ENCODE measurements at places on chromosomes 1 and 21.
A peak's percentile ranks its signal among the peaks of the same experiment; 100 is the strongest.

DNA sequence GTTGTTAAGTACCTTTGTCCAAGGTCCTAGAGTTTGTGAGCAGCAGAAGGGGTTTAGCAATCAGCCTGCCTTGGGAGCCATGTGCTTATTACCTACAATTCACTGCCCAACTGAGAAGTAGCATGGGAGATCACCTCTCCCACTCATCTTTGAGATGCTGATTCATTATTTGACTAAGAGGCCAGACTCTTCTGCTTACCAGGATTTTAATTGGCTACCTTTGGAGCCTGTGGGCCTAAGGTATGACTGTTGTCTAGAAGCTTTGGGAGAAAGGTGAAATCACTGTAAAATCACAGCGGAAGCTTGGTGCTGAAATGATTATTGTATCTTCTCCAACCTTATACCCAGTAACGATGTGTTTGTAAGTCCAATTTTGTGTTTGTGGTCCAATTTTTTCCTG lies 213.4 kb downstream of the ST6GALNAC3 start:
- DNase-seq = no peak

DNA sequence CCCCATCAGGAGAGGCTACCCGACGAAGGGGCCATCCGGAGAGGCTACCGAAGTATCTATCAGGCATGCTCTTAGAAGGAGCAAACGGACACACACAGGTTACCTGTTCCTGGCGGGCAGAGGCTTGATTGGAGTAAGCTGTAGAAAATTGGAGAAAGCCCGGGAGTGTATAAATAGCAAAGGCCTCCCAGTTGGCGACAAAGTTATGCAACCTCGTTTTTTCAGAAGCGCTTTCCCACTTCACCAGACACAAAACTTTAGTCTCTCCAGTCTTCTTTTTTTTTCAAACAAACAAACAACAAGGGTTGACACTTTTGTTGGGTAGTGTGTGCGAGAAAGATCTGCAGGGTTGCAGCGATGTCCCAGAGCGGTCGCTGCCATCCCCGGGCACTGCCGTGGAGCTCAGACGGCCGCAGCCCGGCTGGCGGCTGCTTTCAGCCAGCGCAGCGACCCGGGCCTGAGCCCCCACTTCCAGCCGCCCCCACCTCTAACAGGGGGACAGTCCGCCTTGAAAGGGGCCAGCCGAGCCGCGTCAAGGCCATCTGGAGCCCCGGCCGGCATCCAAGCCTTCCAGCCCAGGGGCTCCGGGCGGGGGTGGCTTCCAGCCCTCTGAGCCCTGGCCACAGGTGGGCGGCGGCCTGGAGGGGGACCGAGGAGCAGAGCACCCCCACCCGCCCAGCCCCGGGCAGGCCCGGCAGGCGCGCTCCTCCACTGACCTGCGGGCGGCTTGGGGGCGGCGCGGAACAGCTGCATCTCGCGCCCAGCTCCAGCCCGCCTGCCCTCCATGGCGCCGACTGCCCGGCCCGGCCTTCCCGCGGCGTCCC lies 616 bp downstream of the MCOLN3 start:
- peak; percentile 51 for DNase-seq

- DNase-seq = no peak
Measured at GRCh38 chr1:2136386-2137235, 58.0 kb downstream of the FAAP20 start.

DNA sequence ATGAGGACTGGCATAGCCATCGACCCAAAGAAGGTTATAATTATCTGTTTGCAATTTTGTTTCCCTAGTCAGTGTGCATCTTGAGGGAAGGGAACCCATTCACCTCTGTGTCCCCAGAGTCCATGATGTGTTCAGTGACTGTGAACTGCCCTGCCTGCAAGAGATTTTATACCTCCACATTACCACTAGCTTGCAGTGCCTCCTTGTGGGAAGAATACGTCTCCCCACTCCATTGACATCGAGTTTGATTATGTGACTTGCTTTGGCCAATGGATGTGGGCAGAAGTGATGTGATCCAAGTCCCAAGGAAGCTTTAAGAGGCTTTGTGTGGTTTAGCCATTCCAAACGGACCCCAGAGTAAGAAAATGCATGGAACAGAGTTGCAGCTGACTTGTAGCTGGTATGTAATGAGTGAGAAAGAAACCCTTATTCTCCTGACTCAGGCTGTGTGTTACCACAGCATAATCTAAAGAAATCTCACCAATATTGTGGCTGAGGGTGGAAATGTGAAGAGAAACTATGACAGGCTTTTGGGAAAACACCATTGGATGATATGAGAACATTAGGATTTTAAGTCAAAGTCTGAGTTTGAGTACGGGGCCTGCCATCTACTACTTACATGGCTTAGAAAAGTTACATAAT lies 47.8 kb upstream of the NRDC start:
- DNase-seq = no peak

DNA sequence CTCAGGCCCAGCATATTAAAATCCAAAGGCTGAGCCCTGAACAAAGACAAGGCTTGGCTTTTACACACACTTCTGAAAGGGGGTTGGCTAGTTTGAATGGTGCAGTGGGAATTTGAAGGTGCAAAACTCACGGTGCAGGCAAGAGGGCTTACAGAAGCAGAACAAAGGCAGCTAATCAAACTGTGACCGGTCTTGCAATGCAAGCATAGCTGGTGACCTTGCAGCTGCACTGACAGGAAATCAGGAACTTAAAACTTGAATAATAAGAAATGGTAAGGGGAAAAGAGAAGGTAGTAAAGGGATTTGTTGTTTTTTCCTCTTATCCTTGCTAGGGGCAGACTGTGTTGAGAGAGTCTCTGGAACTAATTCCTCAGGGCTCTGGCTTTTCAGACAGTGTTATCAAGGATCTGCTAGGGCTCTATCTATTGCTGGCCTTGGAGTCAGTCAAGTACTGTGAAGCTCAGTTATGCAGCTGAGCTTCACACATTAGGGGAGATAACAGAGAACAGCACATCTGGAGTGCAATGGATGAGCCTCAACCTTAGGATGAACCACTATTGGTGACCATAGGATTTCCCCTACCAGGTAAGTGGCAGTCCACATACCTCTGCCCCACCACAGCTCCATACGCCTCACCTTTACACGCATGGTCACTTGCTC lies 97.6 kb downstream of the PPIAL4G start:
- DNase-seq = no peak

GRCh38 chr1:3652548-3653285 lies 401 bp downstream of the TP73 start:
- DNase-seq = peak; percentile 56

DNA sequence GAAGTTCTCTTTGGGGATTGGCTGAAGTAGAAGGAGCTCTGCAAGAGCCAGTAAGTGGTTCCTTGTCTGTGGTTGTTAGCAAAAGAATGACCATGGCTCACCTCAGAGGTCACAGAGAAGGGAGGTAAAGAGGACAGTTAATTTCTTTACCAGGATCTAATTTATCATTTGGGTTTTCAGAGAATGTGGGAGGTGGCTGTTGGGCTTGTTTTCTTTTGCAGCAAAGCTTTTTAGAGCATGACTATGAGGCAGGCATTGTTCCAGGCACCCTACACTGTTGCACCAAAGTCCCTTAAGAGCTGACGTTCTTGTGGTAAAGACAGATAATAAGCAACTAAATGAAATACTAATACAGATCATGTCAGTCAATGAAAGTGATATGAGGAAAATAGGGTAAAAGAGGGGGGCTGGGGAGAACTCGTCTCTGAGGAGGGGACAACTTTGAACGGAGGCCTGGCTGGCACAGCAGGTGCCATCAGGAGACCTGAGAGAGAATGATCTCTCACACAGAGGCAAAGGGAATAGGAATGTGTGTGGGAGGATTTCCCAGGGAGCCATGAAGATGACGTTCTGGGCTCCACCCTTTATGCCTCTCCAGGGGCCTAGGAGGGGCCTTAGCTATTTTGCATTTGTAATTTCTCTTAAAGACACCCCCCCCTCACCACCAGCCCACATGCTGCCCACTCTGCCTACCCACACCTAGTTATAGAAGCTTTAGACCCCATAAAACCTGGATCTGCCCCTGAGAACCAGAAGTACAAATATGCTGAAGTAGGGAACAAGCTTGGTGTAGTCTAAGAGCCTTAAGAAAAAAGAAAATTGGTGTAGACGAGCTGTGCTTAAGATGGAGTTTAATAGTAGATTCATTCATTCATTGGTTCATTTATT lies 177.5 kb downstream of the ROR1 start:
- DNase-seq = no peak

GRCh38 chr1:155947292-155947691 lies 5.9 kb downstream of the RXFP4 start:
- DNase-seq = no peak

GRCh38 chr1:39427374-39427773 lies 64.1 kb upstream of the BMP8A start:
- DNase-seq = no peak

DNA sequence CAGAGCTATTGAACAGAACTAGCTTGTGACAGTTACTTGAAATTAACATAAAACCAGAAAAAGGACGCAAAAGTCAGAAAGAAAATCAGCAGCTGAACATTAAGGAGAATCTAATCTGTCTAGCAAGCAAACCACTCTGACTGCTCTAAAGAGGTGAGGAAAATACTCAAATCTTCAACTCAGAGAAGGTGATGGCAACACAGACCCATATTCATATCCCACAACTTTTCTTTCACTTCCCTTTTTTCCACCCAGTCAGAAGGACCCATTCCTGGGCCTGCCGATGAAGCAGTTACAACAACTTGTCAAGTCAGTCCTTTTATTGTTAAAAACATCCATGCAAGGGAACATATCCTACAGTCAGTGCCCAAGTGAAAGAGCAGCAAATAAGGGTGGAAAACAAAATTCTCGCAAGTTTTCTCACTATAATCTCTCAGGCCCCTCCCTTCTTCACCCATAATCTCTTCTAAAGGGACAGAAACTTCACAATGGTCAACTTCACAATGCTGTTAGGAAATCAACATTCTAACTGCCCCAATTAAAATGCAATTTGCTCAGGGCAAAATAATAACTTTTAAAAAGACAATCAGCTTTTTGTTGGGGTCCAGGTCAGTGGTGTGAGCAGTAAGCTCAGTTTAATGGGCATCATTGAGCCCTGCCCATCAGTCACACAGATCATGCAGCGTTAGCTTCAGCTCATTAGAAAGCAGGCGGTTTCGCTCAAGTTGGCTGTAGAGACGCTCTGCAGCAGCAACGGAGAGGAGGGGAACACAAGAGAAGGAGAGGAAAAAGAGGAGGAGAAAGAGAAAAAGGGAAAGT lies 3.6 kb upstream of the NUP210L start:
- no peak for DNase-seq

DNA sequence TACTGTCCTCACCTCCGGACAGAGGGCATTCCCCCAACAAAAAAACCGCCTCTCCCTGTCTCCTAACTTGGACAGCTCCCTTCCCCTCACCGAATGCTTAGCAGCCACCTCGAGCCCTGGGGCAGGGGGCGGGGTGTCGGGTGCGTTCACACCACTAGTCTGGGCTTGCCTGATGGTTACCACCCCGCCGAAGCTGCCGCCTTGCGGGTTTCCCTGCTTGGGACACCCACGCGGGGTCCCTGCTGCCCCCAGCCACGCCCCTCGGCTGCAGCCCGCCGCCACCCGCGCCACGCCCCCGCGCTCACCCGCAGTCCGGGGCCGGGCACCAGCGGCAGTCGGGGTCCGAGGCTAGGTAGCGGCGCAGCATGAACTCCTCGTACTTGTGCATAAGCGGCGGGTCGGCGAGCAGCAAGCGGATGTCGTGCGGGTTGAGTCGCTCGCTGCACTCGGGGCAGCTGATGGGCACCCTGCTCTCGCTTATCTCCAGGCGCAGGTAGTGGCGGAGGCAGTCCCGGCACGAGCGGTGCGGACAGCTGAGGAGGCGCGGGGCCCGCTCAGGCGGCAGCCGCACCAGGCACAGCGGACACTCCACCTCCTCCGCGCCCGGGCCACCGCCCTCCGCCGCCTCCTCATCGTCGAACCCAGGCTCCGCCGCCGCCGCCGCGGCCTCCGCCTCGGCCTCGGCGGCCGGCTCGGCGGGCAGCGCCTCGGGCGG lies 706 bp downstream of the RNF19B start:
- peak; percentile 75 for DNase-seq

DNA sequence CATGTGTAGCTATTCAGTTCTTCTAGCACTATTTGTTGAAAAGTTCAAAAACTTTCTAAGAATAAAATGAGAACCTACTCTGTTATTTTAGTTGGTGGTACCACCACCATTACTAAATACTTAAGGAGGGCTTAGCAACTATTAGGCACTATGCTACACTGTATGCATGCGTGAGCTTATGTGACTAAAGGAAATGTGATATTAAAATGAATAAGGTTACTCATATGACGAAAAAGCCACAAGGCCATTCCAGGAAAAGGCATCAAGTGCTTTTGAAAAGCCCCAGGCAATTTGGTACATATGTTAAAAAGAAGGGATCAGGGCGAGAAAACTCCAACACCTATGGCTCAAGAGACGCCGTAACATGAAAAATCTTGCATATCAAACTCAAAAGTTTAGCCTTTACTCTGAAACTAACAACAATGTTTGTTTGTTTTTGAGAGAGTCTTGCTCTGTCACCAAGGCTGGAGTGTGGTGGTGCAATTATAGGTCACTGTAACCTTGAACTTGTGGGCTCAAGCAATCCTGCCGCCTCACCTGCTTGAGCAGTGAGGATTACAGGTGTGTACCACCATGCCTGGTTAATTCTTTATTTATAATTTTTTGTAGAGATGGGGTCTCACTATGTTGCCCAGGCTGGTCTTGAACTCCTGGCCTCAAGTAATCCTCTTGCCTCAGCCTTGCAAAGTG lies 42.5 kb downstream of the EPRS1 start:
- no peak for DNase-seq

- DNase-seq = no peak
Measured at GRCh38 chr1:24349891-24350290, 30.7 kb downstream of the GRHL3 start.
